ENCODE measurements at places on chromosomes 6 and 20.

GRCh38 chr20:95215-95614 lies 7.7 kb downstream of the DEFB125 start:
- no peak for DNase-seq

GRCh38 chr6:142802124-142802523 lies 142.9 kb downstream of the HIVEP2 start:
- peak; percentile 93 for DNase-seq

DNA sequence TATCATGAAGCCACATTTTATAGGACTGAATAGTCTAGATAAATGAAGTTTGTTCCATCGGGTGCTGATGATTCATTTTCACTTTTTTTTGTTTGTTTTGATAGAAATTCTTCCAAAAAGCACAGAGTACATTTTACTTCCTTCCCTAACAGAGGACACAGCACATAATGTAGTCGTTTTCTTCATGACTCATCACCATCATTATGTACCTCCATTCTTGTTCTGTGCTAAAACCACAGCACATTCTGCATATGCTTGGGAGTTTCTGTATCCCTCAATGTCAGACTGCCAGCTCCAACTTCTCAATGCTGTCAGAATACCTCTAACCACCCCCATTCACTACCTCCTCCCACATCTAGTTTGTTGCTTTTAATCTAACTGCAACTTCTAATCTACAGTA lies 1004.9 kb upstream of the ADGRB3 start:
- DNase-seq = no peak

DNA sequence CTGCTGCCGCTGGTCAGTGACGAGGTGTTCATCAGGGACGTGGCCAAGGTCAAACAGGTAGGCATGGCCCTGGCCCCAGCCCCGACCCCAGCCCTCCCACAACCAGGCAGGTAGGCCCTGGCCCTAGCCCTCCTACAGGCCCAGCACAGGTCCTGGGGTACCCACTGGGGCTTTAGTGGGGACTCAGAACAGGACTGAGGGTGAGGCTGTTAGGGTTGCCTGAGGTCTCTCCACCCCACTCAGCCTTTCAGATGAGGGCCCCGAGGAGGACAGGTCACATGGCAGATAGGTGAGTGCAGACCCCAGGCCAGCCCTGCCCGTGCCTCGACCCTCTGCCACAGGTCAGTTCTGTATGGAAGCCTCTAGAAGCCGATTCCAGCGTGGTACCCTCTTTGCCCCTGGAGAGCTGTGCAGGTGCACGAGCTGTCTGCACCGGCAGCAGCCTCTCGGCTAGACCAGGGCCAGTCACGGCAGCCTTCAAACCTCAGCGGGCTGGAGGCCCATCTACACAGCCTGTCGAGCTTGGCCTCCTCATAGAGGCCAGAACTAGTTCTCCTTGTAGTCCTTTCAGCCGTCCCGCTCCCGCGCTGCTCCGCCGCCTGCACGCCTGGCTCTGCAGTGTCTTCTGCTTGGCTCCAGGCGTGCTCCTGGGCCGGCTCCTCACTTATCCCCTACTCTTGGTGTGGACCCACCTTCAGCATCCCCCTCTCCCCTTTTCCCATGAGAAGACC lies 35.5 kb downstream of the PYGB start:
- DNase-seq = no peak

DNA sequence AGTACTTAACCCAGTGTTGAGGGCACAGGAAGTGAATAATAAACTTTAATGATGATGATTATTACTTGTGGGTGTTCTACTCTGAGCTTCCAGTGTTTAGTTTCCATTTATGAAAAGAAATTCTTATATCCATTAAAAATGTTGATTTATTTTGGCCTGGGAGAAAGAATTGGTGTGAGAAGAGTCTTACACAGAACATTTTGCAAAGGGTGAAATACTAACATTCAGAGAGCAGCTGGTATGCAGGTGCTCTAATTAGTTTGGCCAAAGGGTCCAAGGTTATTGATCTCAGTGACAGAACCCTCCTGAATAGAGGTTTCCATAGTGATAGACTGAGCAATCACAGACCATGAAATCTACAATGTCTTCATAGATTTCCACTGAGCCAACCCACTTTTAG lies 4.4 kb downstream of the OSER1 start:
- DNase-seq = no peak

DNA sequence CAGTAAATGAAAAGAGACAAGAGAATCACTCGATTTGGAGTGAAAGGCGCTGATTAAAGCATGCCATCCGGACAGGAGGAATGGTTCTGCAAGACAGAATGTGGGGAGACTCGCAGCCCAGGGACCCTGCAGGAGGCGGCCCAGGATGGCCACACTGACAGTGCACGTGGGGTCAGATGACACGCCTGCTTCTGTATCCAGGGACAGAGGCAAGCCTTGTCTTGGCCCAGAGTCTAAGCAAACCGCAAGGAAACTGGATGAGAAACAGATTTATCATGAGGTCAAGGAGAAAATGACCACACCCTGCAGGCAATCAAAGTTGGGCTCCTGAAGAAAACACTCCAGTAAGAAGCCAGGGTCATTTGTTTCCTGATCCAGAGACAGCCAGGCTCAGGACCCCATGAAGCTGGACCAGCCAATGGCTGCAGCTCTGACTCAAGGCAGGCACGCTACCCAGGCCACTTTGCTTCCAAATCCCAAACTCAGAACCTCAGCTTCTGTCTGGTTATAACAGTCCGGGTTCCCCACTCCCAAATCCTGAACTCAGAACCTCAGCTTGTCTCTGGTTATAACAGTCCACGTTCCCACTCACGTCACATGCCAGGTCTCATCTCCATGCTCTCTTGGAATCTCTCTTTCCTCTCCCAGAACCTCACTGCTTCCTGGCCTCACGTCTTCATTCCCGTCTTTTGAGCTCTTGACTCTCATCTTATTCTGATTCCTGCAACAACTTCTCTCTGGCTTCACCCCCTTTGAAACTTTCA lies 144.9 kb upstream of the THBS2 start:
- peak; percentile 69 for DNase-seq

GRCh38 chr20:5689463-5689862 lies 60.7 kb upstream of the SHLD1 start:
- DNase-seq = no peak

DNA sequence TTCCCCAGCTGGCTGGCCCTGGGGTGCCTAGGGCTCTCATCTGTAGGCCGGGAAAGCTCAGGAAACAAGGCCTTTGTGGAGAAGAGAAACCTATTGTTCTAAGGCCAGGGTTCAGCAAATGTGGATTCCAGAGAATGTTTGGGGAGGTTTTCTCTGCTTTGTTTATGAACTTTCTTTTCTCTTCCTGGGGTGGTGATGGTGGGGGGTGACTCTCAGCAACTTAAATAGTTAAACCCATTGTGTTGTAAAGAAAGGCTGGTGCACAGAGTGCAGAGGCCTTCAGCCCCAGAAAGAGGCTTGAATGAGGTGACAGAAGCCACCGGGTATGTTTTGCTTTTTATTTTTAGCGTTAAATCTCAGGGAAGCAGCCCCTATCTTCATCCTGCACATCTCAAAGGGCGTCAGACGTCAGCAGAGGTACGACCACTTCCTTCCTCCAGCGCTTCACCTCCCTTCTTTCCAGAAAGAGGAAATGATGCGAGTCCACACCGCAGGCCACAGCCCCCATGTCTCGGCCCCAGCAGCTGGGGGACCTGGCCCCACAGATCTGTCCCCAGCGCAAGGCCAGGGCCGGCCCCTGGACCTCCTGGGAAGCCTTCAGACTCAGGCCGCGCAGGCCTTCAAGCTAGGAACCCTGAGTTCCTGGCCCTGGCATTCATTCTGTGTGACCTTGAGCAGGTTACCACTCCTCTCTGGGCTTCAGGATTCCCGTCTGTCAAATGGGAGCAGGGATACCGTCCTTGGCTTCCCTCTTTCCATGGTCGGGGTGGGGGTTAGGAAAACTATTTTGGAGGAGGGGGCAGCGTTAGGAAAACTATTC lies 605 bp upstream of the PPP1R16B start:
- DNase-seq = no peak

DNA sequence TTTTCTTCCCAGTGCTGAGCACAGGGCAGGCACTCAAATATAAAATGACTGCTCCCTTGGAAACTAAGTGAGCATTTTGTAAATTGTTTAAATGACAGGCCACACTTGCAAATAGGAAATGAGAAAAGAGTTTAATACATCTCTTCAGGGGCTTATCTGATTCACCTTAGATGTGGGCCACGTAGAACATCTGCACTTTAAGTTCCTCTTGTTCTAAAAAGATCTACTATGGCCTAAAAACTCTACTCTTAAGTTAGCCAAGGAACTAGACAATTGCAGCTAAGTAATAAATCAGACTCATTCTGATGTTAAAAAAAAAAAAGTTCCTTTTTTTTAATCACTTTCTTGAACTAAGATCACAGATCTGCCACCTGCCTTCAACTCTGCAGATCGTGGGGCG lies 126.3 kb downstream of the KIF16B start:
- no peak for DNase-seq

GRCh38 chr6:111899531-111899930 lies 26.3 kb upstream of the FYN start:
- no peak for DNase-seq

- peak; percentile 1 for DNase-seq
Measured at GRCh38 chr6:40389254-40389653, 197.9 kb downstream of the LRFN2 start.

- DNase-seq = no peak
Measured at GRCh38 chr6:16766836-16767745, 5.8 kb upstream of the ATXN1 start.

DNA sequence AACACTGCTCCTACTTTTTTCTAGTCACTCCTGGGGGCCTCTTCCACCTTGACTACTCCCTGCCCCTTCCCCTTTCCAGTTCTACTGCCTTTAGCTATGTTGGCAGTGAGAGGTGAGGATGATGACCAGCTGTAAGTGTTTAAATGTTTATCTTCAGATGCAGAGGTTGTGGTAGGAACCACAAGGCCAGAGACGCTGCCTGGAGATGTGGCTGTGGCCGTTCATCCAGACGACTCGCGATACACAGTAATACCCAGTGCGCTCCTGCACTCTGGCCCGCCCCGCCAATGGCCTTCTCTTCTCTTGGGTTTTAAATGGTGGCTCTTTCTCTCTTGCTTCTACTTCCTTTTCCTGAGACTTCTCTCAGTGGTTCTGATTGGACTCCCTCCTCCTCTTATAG lies 4.6 kb downstream of the VARS2 start:
- no peak for DNase-seq

DNA sequence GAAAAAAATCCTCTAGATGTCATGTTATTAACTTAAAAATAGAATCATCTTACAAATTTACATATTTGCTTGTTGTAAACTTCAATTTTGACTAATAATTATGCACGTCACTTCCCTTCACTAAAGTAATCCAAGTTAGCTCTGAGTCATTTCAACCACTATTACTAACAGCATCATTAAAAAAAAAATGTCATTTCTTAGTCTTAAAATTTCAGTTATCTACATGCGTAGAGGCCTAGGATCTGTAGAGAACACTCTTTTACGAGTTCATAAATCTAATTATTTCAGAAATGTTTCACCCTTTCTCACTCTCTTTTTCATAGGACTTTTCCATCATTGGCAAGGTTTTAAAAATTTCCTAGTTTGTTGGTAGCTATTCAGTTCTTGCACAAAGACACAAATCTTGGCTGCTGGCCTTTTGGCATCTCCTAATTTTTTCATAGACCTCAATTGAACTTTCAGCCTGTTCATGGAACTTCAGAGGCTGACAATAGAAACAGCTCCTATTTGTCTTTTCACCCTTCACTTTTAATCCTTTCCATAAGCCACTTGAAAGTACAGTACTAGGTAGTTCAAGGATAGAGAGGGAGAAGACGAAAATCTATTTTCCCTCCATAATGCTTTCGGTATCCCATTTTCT lies 61.5 kb downstream of the OGFRL1 start:
- peak; percentile 50 for DNase-seq

DNA sequence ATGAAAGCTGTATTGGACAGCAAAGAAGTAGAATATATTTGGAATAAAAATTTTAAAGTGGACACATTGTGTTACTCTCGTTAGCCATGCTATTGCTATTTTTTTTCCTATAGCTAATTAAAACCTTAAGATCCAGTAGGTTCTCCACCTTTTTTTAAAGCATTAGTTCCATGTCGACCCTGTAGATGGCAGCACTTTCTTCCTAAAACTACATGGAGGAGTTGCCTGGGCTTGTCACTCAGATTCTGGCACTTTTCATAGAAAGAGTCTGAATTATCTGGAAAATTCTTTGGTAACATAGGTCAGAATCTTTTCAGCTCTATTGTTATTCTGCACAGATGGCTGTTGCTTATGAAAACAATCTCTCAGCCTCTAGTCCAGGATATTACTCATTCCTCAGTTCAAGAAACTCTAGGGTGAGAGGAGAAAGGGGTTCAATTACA lies 42.0 kb upstream of the ESR1 start:
- DNase-seq = peak; percentile 76

GRCh38 chr20:906703-907270 lies 9.3 kb downstream of the ANGPT4 start:
- no peak for DNase-seq

DNA sequence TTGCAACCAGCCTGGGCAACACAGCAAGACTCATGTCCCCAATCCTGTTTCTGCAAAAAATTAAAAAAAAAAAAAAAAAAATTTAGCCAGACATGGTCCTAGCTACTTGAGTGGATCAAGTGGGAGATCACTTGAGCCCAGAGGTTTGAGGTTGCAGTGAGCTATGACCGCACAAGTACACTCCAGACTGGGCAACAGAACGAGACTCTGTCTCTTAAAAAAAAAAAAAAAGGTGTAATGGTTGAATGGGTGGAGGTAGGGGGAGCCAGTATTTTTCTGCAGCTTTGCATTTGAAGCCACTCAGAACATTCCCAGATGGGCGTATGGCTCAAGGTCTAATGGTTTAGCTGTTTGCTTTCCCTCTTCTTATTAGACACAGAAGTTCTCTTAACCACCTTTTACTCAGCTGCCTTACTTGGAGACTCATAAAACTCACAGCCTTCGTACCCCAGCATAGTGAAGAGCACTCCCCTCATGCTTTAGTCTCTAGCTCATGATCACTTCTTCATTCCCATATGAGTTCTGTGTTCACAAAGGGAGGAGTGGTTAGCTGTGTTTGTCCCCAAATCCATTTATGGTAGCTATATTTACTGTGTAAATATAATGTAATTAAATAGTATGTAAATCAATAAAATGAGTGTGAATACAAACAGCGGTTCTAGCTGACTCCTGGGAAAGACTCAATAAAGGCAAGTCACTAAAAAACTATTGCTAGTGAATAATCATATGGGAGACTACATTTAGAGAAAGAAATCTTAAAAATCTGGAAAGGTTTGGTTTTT lies 9.0 kb downstream of the FKBP1A start:
- no peak for DNase-seq

- no peak for DNase-seq
Measured at GRCh38 chr20:272718-273117, 15.2 kb downstream of the DEFB132 start.

DNA sequence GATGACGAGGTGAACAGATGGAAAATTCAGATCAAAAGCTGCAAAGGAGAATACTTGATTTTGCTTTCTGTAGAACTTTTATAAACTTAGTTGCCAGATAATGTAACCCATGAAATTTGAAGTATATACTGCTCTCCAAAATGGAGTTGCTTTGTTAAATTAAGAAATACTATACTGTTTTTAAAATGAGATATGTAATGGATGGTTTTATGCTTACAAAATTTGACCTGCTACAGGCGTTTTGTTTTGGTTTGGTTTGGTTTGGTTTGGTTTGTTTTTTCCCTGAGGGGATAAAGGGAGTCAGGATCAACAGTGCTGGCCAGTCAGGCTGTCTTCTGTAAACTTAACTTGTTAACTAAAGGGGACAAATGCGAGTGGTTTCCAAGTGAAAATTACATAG lies 55.6 kb upstream of the KIF25 start:
- DNase-seq = no peak
